Hindlimb muscle (tissue), 1 donor: ENCODE measurements at places on chromosomes 1 and 21. TPM values are rescaled to one million over a fixed set of nuclear protein-coding genes. Genes with fewer than 3 reads are reported as not detected.

The SH2D1B gene
- 0.18 TPM for polyA plus RNA-seq

The RAB42 gene
- polyA plus RNA-seq = 7.0 TPM

The DAB1 gene
- 5.6 TPM for polyA plus RNA-seq

The NUP210L gene
- polyA plus RNA-seq = not detected

The KCNQ4 gene
- polyA plus RNA-seq = 44.5 TPM

The PERM1 gene
- polyA plus RNA-seq = 2.1 TPM

The HAO2 gene
- not detected for polyA plus RNA-seq

The CELA3B gene
- not detected for polyA plus RNA-seq

The HES2 gene
- polyA plus RNA-seq = 0.21 TPM

The GPR37L1 gene
- polyA plus RNA-seq = 0.04 TPM

DNA sequence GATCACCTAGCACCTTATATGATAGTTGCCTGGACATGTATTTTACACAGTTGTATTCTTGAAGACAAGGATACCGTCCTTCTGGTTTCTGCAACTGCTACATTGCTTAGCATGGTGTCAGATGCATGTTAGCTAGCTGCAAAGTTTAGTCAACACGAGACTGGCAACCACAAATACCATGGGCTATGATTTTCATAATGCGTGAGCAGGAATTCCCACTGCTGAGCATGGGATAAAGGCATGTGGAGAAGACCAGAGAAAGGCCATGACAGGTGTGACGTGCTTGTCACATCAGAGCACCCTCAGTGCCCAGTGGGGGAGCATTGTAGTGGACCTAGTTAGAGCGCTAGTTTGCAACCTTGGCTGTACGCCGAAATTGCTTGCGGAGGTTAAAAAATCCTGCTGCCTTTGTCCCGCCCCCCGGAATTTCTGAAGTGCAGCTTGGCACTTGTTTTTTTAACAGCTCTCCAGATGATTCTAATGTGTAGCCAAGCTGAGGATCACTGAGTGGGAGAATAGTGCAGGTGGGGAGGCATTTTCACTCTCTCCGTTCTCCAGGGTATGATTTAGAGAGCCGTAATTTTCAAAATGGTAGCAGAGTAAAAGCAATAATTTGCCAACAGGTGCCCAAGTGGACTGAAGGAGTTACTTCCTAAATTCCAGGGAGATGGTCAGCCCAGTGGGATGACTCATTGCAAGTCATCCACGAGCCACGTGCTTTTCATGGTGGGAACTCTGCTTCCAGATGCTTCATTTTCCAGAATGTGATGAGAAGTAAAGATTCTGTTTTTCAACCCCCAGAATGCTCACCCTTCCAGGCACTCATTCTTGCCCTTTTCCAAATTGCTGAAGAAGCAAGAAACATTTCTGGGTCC lies 81.0 kb downstream of the CNIH3 start:
- DNase-seq = no peak

- DNase-seq = no peak
Observed at GRCh38 chr1:225999912-226000337, 782 bp upstream of the SDE2 start.

- no peak for DNase-seq
Observed at GRCh38 chr1:197024460-197024859, 42.6 kb downstream of the F13B start.

- DNase-seq = no peak
Observed at GRCh38 chr1:171397851-171398469, 84.0 kb downstream of the FMO4 start.

DNA sequence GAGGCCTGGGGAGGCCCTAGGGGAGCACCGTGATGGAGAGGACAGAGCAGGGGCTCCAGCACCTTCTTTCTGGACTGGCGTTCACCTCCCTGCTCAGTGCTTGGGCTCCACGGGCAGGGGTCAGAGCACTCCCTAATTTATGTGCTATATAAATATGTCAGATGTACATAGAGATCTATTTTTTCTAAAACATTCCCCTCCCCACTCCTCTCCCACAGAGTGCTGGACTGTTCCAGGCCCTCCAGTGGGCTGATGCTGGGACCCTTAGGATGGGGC lies 5.2 kb downstream of the ELF3 start:
- DNase-seq = no peak

DNA sequence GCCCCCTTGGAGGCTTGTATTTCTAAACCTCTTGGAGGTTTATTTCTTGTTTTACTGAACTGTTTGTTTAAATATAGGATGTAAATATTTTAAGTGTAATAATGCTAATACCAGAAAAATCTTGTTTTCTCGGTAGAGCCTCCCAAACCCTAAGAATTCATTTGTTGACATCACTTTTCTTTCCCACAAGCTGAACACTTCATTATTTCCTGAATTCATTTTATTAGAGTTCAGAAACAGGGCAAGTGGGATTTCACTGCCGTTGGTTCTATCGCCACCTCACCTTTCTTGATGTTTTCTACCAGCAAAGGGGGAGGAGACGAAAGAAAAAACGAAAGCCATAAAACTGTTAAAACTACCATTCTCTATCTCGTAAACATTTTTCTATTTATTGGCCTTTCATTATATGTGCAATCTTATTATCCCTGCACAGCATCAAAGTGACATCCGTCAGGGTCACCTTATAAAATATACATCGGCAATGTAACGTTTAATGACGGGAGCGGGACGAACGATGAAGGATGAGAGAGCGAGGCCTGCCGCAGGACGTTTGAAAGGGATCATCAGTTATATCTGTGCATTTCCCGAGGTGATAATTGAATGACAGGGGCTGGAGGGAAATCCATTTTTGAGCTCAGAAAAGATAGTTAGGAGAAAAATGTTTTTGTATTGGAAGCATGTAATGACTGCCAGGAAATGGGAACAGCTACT lies 59.5 kb downstream of the SLC45A1 start:
- DNase-seq = no peak

GRCh38 chr1:107895403-107896191 lies 69.4 kb downstream of the VAV3 start:
- no peak for DNase-seq

GRCh38 chr1:185376288-185376687 lies 59.2 kb upstream of the IVNS1ABP start:
- DNase-seq = no peak

DNA sequence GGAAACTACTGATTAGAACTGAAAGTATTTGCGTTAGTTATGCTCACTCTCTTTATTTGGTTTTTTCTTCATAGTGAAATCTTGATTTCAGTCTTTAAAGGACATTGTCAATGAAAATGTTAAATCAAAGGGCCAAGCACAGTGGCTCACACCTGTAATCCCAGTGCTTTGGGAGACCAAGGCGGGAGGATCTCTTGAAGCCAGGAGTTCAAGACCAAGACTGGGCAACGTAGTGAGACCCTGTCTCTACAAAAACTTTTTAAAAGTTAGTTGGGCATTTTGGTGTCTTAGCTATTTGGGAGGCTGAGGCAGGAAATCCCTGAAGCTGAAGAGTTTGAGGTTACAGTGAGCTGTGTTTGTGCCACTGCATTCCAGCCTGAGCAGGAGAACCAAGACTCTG lies 13.6 kb downstream of the RLF start:
- no peak for DNase-seq

GRCh38 chr1:60859111-60859510 lies 223.2 kb upstream of the NFIA start:
- DNase-seq = no peak

DNA sequence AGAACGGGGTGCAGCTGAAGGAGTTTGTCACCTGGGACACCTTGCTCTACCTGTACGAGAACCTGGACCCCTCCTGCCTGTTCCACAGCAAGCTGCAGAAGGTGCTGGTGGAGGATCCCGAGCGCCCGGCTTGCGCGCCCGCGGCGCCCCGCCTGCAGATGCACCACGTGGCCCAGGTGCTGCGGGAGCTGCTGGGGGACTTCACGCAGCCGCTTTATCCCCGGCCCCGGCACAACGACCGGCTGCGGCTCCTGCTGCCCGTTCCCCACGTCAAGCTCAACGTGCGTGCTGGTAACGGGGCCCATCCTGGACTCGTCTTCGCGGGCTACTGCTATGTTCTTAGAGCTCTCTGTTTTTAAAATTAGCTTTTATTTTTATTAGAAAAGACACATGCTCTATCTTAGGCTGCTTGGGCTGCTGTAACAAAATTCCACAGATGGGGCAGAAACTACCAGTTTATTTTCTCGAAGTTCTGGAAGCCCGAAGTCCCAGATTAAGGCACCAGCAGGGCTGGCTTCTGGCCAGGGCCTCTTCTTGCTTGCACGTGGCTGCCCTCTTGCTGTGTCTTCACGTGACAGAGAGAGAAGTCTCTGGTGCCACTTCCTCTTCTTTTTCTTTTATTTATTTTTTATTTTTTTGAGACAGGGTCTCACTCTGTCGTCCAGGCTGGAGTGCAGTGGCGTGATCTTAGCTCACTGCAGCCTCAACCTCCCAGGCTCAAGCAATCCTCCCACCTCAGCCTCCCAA lies 38.1 kb downstream of the TRPM2 start:
- DNase-seq = peak; percentile 36

DNA sequence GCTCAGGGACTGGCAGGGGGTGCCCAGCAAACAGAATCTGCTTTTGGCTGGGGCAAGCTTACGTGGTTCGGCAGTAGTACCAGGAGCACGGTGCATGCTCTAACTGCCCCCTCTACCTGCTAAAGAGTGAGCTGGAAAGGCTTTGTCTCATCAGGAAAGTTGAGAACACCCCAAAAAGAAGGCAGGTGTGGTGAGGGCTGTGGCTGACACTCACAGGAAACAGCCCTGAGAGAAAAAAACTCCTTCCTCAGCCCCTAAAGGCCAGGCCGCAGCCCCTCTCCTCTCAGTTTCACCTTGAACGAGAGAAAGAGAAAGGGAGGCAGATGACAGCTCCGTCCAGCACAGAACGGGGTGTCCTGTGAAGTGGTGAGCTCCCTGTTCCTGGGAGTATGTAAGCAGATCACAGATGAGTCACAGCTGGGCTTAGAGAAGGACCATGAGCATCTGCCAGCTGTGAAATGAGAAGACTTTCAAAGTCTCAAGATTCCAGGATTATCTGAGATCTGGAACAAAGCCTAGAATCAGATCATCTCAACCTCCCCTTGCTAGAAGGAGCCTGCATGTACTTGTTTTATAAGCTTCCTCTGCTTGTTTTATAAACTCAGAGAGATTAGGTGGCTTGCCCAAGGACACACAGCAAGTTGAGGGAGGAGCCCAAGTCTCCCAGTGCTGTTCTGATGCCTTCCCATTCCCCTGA lies 13.4 kb downstream of the LAPTM5 start:
- no peak for DNase-seq

GRCh38 chr21:42703965-42704364 lies 50.5 kb downstream of the PDE9A start:
- no peak for DNase-seq

DNA sequence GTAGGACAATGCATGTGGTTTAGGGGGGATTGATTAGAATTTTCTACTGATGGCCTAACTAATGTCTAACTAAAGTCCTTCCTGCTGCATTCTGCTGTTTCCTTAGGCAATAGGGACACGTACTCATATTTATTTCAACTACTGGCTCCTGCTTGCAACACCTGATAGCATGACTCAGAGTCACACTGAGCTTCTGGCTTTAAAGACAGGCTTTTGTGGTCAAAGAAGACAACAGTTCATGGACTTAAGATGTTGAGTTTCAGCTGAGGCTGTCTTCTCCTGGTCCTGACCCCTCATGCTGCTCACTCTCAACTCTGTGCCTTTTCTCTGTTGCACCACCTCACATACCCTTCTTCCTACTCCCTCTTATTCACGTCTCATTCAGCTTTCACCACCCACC lies 29.1 kb upstream of the TRABD2B start:
- no peak for DNase-seq

DNA sequence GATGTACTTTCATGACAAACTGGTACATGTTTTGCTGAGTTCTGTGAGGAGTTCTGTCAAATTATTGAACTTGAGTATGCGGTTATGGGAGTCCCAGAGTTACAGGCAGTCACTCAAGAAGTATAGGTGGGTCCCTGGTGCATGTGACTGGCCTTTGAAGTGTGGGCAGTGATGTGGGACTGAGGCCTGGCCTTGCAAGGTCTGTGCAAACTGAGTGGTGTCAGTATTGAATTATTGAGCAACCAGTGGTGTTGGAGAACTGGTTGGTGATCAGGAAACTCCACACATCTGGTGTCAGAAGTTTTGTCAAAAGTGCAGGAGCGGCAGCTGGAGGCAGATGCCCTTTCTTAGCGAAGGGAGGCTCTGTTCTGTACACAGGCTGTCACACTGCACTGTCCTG lies 5.2 kb downstream of the ZNF678 start:
- no peak for DNase-seq

DNA sequence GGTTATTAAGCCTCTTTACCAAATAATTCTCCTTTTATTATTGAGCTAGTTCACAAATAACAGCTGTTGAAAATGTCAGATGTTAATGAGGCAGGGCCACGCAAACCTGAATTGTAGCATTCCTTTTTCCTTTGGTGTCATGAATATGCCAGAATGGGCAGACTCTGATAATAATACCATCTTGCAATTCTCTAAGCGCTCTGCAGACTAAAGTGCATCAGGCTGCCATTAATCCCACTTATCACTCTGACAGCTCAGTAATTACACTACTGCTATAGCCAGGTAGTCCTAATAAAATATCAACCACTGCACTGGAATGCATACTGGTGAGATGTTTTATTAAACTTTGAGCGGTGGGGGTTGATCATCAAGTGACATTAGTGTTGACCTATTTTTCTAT lies 177.7 kb downstream of the DPYD start:
- no peak for DNase-seq

- DNase-seq = no peak
Observed at GRCh38 chr21:35586305-35586704, 474.0 kb downstream of the SETD4 start.

GRCh38 chr1:229121845-229122436 lies 149.0 kb upstream of the RAB4A start:
- DNase-seq = no peak

GRCh38 chr1:25540750-25541342 lies 2.6 kb upstream of the LDLRAP1 start:
- no peak for DNase-seq

- no peak for DNase-seq
Observed at GRCh38 chr21:39103689-39104088, 79.6 kb downstream of the PSMG1 start.

DNA sequence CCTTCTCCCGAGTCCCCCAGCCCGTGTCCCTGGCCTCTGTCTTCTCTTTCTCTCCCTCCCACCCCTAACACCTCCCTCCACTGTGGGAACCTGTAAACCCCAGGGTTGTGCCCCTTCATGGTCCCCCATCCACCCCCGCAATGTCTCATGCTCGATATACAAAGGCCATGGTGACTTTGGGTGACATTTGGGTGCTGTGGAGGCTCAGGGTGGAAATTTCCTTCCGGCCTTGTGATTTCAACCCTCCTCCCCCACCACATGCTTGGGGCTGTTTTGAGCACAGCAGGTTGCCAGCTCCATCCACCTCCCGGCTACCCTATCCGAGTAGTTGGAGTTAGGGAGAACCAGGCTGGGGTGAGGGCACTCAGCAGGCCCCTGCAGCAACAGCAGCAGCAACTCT lies 25.7 kb upstream of the VPS13D start:
- DNase-seq = no peak

DNA sequence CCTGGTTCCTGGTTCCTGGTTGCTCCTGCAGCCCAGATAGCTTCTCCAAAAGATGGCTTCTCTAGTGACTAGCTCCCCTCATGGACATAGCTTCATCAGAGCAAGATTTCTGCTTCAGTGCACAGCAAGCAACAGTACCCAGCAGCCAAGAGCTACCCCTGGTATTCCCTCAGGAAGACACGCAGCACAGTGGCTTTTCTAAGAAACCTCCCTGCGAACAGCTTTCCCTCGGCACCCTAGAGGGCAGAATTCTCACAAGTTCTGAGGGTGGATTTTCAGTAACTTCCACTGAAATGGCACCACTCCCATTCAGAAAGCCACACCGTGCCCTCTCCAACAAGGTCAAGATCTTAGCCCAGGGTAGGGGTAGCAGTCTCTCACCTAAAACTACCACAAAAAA lies 128.2 kb downstream of the EIF4G3 start:
- no peak for DNase-seq

GRCh38 chr1:227895828-227896685 lies 51.7 kb downstream of the WNT9A start:
- no peak for DNase-seq
